ENCODE measurements at places on chromosomes 11 and 22.

- no peak for DNase-seq
Measured at GRCh38 chr11:26510164-26510563, 61.9 kb downstream of the MUC15 start.

DNA sequence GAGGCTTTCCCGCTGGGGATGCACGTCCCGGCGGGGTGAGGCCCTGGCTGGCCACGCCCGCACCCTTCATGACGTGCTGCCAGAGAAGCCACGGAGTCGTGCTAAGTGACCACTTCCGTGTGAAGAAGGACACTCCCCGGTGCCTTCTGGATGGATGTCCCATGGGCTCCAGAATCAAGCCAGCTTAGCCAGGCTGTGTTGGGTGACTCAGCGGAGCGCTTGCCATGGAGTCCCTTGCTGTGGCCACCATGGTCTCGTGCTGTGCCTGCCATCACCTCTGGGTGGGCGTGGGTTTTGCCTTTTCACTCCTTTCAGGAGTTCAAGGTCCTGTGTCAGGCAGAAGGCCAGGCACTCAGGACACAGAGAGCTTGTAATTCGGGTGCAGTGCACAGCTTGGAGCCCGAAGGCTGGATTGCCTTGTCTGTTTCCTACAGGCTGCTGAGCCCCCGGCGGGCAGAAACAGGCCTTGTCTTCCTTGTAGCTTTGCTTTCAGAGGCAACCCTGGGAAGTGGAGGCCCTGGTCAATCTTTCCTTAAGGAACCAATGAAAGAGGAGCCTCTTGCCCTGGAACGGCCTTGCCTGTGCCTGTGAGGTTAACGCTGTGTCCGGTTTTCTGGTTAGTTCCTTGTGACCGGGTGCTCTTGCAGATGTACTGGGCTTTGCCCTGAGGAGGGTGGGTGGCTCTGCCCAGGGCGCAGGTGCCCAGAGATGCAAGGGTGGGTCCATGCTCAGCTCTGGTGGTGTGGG lies 268.6 kb downstream of the TBC1D22A start:
- DNase-seq, result no peak

DNA sequence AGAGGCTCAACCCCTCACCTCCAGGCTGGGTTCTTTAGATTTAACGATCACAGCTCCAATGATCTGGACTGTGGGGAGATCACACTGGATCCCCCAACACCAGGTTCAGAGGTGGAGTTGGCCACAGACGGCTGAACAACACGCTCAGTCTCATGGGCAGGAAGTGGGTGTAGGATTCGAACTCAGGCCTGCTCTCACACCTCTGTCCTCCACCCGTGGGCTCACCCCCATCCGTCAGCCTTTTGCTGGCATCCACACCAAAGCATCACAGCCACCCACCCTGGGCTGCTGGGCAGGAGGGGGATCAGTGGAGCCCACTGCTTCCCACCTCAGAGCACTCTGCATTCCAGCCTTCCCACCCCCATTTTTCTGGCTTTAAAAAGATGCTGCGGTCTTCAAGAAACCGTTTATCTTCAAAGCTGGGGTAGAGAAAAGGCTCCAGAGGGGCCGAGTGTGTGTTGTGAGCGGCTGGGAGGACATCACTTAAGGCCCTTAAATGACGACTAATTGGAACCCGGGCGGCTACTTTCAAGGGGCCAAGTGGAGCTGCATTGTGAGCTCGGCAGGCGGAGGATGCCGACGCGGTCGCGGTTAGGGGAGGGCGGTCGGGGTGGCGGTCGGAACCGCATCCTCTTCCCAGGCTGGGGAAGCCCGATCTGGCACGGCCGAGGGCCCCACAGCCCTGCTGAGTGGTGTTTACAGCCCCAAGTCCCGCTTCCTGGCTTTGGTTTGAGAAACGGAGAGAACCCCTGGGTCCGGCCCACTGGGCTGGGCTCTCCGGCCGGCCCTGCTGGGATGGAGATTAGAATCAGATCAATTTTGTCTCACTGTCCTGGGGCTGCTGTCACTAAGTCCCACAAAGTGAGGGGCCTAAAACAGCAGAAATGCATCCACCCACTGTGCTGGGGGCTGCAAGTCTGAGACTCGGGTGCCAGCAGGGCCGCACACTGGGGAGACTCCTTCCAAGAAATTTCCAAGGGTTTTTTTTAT lies 15.9 kb upstream of the FGF3 start:
- no peak for DNase-seq

- no peak for DNase-seq
Measured at GRCh38 chr11:2699185-2699530, 636 bp downstream of the KCNQ1OT1 start.

DNA sequence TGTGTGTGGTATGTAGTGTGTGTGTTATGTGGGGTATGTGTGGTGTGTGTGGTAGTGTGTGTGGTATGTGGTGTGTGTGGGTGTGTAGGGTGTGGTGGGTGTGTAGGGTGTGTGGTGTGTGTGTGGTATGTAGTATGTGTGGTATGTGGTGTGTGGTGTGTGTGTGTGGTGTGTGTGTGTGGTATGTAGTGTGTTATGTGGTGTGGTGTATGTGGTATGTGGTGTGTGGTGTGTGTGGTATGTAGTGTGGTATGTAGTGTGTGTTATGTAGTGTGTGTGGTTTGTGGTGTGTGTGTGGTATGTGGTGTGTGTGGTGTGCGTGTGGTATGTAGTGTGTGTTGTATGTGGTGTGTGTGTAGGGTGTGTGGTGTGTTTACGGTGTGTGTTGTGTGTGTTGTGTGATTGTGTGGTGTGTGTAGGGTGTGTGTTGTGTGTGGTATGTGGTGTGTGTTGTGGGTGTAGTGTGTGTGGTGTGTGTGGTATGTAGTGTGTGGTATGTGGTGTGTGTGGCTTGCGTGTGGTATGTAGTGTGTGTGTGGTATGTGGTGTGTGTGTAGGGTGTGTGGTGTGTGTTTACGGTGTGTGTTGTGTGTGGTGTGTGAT lies 4.2 kb upstream of the PPP6R2 start:
- DNase-seq, result no peak

DNA sequence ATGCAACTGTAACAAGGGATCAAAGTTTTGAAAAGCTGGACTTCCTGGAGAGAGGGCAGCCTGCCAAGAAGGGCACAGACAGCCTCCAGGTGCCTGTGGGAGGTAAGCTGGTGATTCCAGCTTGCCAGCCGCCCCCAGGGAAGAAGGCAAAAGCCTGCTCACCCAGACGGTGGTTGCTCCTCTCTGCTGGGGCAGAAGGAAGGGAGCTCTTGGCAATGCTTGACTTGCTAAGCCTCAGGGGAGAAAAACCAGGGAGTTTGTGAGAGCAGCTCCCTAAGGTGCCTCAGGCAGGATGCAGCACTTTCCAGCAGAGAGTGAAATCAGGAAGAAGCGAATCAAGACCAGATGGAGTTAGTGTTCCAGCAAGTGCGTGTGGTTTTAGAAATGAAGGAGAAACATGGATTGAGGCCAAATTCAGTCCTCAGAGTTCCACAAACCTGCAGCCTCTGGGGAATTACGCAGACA lies 553.6 kb downstream of the BUD13 start:
- no peak for DNase-seq

DNA sequence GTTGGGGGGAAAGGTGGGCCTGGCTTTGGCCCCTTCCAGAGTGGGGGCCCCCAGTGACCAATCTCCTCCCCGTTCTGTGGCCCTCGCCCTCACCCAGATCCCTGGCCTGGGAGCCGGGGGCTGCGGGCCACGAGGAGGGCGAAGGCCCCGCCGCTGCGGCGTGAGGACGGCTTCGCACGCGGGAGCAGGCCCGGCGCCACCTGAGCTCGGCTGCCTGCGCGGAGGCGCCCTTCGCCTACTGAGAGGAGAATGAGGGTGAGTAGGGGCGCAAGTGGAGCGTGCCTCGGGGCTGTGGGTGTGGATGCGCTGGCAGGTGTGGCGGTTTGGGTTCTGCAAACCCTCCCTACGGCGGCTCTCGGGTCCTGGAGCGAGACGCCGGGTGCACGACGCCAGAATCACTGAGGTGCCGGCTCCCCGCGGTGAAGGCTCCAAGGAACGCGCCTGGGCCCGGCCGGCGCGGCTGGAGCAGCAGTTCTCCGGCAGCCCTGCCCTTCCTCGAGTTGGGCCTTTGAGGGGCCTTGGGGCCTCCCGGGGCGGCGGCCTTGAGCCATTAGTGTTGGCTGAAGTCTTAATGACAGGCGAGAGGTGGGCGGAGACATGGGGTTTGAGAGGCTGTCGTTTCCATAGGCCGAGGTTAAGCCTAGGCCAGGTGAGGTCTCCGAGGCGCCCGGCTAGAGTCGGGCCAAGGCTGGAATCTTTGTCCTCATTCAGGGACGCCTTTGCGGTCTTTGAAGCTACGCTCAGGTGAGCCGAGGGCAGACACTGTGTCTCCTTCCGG lies 65.3 kb downstream of the CTTN start:
- DNase-seq, result no peak

DNA sequence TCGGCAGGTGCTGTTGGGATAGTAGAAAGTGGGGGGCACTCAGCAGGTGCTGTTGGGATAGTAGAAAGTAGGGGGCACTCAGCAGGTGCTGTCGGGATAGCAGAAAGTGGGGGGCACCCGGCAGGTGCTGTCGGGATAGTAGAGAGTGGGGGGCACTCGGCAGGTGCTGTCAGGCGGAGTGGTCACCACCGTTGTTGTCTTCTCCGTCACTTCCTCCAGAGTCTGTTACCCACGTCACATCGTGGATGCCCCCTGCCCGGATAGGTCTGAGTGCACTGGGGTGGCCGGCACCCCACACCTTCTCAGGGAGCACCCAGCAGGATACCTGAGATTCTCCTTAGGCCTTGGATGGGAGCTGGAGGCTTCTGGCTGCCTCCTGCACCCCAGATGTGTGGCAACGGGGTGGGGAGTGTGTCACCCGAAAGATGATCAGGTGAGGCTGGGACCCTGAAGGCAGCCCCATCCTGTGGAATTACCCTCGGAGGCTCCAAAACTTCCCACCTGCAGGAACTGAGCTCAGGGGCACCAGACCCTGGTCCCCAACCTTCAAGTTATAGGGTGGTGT lies 24.1 kb upstream of the KRTAP5-7 start:
- peak; percentile 26 for DNase-seq

DNA sequence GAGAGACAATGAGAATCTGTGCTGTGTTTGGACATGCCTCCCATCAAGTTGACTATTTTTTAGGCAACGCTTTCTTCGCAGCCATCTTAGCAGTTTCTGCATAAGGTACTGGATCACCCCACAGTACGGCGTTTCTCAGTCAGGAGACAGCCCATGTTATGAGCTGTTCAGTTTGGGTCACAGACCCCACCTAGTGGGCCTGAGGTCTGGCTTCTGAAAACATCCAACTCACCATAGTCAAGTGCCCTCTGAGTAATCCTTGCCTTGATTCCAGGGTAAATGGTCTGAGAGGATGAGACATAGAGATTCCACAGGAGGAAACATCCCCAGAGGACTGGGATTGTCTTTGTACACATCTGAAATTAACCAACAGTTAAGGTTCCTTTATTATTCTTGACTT lies 7.2 kb downstream of the BPIFC start:
- no peak for DNase-seq

GRCh38 chr22:36267896-36268485 lies 15.1 kb downstream of the APOL1 start:
- DNase-seq, result no peak

DNA sequence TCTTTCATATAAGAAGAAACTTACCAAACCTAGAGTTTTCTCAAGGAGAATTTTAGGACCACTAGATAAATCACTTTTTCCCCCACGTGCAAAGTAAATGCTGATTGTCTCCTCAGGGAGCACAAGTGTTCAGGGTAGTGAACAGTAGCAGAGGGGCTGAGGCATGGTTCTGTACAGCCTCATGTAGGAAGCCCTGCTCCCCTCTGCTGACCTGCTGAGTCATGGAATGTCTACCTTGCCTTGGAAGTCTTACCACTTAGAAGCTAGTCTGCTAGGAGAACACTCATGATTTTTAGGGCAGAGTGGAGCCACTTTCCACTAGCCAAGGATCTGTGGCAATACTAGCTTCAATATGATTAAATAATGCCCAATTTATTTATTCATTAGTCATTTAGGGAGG lies 2120.6 kb upstream of the RAG2 start:
- DNase-seq, result no peak

DNA sequence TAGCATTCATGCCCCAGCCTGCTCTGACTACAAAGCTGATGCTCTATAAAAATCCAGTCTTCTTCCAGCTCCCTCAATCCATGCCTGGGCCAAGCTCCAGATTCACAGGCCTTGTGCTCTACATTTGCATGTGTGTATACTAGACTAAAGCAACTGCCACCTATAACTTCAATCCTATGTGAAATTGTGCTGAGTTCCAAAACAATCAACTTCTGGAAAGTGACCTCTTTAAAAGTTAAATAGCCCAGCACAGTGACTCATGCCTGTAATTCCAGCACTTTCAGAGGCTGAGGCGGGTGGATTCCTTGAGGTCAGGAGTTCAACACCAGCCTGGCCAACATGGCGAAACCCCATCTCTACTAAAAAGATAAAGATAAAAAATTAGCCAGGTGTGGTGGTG lies 114.3 kb upstream of the ZC3H12C start:
- DNase-seq, result no peak

DNA sequence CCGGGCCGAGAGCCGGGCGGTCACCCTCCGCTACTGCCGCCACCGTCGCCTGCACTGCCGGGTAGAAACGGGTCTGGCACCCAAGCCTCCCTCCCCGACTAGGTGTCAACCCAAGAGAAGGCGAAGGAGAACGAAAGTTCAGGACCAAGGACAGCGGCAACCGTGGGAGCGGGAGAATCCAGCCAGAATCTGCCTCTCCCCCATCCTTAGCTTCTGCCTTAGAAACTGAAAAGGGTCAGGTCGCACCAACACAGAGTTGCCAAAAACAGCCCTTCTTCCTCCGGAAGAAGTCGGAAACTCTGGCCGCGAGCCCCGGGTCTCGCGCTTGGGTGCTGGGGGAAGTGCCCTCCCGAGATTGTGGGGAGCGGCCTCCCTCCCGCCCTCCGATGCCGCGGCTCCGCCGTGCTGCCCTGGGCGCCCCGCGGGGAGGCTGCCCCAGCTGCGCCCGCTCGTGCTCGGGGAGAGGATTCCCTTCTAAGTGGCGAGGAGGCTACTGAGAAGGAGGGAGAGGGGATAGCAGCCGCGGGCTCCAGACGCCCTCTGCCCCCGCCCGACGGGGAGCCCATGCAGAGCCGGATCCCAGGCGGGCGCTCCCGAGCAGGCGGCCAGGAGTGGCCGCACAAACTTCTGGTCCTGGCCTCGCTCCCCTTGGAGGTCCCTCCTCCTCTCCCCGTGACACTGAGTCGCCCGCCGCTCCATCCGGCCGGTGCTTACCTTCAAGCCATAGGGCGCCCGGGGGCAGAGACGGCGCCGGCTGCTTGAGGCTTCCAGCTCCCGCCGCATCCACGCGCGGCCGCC lies 637 bp downstream of the DRD2 start:
- peak; percentile 79 for DNase-seq

DNA sequence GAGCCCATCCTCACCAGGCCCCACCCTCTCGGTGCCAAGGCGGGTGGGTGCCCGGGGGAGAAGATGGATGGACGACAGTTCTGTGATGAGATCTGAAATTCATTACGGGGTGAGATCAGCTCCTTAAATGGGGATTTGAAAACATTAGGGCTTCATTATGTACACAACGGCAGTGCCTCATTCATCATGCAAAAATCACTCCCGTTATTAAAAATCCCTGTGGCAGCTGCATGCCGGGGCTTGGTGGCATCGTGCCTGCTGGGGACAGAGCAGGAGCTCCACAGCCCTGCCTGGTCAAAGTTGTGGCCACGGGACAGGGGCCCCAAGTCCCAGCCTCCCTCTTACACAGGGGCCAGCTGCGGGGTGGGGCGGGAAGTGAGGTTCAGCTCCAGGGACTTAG lies 20.2 kb downstream of the OTUB1 start:
- no peak for DNase-seq

All from H1 (cell line).